ENCODE measurements at places on chromosomes 5 and 9.

DNA sequence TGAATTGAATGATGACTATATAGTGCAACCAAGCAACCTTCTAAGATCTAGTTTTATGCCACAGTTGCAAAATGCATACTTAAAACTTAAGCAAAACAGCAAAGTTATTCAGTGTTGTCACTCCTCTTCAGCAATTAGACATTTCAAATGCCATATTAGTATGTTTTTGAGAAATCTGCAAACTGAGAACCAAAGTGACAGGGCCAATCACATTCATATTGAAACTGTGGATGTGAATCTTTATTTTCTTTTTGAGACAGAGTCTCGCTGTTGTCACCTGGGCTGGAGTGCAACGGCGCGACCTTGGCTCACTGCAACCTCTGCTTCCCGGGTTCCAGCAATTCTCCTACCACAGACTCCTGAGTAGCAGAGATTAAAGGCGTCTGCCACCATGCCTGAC lies 249.2 kb upstream of the EFNA5 start:
- DNase-seq, result no peak

DNA sequence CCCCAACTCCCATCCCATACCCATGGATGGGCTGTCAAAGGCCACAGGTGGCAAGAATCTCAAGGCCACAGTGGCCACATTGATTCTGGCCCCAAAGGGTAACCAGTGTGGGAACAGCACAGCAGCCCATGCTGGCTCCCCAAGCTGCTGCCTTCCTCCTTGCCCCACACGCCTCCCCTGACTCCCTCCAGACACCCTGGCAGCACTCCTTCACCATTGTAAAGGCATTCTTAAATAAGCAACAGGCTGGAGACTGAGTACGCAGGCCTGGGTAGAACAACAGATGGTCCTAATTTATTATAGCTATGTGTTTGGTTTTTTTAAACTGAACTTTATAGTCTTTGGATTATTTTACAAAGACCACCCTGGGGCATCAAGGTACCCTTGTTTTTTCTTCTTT lies 158.8 kb downstream of the TSSK1B start:
- no peak for DNase-seq

DNA sequence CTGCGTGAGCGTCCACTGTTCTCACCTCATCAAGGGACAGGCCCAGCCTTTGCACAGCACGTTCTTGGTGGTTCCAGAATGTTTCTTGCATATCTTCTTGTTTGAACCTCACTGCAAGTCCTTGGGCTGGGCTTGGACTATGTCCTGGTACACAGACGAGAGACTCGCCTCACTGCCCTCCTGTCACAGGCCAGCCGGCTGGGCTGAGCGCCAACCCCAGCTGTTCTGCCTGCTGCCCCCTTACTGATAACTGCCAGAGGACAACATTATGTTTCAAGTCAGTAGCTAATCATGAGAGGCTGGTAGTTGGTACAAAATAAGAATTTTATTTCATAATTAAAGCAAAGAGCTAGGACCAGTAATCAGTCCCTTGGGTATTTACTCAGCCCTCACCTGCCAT lies 52.8 kb upstream of the LRRTM2 start:
- DNase-seq, result peak; percentile 32

- no peak for DNase-seq
Measured at GRCh38 chr9:132990781-132991180, 12.3 kb downstream of the GFI1B start.

- DNase-seq, result no peak
Measured at GRCh38 chr5:157088342-157088990, 20.4 kb downstream of the HAVCR2 start.

GRCh38 chr9:130920762-130921299 lies 18.2 kb downstream of the FIBCD1 start:
- no peak for DNase-seq

DNA sequence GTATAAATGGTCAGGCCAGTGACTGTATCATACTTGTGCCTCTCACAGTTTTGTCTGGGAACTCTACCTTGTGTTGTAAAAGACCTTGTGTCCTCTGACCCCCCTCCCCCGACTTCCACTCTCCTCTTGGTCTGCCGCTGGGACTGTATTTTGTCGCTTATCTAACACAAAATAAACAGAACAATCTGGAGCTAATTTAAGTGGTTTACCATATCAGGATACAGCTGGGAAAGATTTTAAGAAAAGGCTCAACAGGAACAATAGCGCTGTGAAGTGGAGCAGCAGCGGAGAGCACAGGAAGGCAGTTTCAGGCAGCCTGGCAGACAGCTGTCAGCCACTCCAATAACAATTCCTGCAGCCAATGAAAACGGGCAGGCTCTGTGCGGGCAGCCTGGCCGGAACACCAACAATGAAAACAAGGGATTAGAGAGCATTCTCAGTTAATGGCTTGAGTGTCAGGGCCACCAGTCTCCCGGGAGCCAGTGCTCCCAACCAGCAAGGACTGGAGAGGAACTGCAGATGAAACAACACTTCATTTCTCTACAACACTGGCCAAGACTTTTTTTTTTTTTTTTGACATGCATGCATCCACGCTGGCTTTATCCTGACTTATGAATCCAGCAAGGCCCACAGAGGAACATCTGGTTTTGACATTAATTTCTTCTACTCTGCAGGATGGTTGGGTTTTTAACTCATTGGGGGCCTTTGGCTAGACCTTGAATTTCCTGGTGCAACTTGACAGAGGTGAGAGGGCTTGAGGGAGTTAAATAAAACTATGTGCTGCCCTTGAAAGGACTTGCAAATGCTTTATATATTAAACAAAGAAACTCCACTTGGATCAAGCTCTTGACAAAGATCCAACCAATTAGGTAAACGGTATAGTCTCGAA lies 76.7 kb downstream of the ARSB start:
- peak; percentile 87 for DNase-seq

DNA sequence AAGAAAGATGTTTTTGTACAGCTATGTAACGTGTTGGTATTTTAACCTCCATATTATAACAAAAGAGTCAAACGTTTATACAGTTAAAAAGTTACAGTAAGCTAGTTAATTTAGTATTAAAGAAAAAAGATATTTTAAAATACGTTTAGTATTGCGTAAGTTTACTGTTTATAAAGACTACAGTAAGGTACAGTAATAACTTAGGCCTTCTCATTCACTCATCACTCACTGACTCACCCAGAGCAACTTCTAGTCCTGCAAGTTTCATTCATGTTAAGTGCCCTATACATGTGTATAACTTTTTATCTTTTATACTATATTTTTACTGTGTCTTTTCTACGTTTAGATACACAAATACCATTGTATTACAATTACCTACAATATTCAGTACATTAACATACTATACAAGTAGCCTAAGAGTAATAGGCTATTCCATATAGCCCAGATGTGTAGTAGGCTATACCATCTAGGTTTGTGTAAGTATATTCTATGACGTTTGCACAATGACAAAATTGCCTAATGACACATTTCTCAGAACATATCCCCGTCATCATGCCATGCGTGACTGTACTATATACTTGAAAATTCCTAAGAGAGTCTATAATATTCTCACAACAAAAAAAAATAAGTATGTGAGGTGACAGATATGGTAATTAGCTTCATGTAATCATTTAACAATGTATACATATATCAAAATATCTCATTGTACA lies 33.8 kb downstream of the ERP44 start:
- DNase-seq, result peak; percentile 66

- peak; percentile 32 for DNase-seq
Measured at GRCh38 chr5:180494510-180495181, 467 bp downstream of the CNOT6 start.

- DNase-seq, result no peak
Measured at GRCh38 chr5:168177831-168178450, 113.5 kb upstream of the WWC1 start.

DNA sequence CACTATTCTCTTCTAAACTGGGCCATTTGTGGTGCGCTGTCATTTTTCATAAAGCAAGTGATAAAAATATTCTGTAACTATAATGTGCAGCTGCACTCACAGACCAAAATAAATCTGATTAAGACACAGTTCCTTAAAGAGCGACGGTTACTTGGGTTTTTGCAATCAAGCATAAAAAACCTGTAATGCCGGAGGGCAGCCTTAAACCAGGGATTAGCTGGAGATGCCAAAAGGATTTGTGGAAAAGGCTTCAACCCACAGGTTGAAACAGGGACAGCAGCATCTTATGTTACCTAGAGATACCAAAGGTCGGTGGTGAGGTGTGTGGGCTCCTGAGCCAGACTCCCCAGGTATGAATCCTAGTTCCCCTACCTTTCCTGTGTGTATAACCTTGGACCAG lies 49.3 kb downstream of the CTNND2 start:
- DNase-seq, result no peak

DNA sequence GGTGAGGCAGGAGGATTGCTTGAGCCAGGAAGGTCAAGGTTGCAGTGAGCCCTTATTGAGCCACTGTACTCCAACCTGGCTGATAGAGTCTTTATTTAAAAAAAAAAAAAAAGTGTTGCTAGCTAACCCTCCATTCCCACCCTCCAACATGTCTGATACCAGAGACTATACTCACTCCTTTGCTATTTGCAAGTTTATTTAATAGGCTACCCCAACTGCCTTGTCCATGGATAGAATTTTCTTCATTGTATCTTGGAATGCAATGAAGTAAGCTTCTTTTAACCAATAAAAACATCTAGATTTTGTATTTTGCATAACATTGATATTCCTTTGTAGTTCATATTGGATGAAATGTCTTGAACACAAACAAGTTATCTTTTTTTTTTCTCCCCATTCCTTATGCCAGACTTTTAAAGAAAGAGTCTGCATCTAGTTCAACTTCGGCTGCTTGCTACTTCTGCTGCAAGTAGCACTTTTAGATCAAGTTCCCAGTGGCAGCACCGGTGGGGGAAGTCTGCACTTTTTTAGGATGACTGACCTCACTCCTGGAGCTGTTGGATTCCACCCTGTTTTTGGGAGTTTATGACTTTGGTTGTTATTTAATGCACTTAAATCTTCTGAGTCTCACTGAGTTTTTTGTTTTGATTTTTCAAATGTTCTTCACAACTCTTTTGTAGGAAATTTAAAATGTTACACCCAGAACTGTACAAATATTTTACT lies 112.5 kb downstream of the UHRF2 start:
- DNase-seq, result no peak
